Foreskin fibroblast (primary cell): ENCODE measurements at places on chromosomes 6 and 20.
A peak's percentile ranks its signal among the peaks of the same experiment; 100 is the strongest.

DNA sequence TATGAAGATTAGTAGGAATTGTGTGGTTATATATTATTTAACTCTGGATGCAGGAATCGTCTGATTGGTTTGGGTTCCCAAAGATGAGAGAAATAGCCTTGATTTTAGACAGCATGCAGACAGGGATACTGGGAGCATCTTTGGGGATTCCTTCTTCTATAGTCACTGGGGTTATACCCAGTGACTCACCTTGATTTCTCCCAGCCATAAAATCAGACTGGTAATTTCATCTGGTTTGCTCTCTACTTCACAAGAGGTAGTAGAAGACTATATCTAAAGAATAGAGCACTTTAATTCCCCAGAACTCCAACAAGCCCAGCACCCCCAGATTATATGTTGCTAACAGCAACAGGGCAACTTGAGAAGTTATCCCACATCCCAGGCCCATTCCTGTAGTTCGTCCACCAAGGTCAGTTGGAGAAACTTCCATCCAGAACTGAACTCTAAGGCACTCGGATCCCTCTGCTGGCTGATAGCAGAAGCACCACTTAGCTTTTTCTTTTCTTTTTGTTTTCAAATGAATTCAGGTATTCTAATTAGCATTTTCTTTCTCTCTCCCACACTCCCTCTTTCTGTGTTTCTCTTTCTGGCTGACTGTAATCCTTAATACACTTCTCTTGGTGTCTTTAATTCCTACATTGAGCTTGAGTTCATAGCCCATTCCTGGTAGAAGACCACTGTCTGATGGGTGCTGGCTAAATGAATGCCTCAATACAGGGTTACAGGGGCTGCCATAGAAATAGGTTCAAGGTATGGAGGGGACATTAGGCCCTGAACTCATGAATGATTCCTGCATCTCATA lies 20.4 kb upstream of the EFHC1 start:
- DNase-seq = peak; percentile 42

- no peak for DNase-seq
These were observed 61.1 kb upstream of the SCAF8 start for GRCh38 chr6:154672086-154672485.

DNA sequence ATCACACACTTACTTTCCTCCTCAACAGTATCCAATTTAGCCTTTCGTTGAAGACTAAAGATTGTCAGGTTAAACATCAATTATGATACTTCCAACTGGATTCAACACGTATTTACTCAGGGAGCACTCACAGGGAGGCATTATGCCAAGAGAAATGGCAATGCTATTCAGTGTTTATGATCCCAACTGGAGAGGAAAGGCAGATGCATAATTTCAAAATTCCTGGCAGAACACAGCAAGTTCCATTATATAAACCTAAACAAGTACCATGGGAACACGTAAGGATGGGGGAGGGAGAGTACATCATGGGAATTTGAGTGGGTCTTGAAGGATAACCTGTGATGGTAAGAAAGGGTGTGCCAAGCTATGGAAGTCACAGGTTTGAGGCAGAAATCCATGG lies 112.7 kb downstream of the ISM1 start:
- DNase-seq = peak; percentile 41

- DNase-seq = peak; percentile 9
These were observed 46.7 kb upstream of the BLCAP start for GRCh38 chr20:37574199-37574890.

GRCh38 chr6:53718597-53719460 lies 53.3 kb upstream of the KLHL31 start:
- DNase-seq = peak; percentile 41

DNA sequence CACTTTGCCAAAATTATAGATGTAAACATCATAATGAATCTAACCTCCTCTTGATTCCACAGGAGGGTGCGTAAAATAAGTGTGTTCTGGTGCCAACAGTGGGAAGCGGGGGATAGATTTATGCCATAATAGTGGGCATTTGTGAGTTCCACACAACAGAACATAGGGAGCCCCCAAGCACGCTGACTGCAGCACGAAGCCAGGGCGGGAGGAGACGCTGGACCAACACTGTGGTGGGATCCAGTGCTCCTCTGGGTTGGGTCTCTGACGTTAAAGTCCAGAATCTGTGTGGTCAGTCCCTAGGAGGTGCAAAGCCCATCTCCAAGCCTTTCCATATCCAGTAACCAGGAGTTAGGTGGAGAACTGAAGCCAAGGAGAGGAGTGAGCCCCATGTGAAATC lies 1.8 kb upstream of the TTLL2 start:
- DNase-seq = no peak

- DNase-seq = peak; percentile 55
These were observed 132.3 kb downstream of the UNC5CL start for GRCh38 chr6:40906759-40907158.

DNA sequence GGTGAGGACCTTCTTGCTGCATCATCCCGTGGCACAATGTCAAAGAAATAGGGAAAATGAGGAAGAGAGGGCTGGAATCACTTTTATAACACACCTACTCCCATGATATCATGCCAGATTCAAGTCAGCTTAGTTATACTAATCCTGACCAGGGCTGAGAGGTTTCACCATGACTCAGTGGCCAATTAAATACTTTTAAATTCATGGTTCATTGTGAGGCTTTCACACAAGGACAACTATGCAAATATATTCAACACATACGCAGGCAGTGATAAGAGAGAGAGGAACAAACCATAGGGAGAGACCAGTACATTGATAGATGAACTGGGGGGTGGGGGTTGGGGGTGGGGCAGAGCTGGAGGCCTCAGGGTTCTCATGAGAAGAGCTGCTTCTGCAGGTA lies 313.1 kb downstream of the LRFN2 start:
- DNase-seq = no peak

DNA sequence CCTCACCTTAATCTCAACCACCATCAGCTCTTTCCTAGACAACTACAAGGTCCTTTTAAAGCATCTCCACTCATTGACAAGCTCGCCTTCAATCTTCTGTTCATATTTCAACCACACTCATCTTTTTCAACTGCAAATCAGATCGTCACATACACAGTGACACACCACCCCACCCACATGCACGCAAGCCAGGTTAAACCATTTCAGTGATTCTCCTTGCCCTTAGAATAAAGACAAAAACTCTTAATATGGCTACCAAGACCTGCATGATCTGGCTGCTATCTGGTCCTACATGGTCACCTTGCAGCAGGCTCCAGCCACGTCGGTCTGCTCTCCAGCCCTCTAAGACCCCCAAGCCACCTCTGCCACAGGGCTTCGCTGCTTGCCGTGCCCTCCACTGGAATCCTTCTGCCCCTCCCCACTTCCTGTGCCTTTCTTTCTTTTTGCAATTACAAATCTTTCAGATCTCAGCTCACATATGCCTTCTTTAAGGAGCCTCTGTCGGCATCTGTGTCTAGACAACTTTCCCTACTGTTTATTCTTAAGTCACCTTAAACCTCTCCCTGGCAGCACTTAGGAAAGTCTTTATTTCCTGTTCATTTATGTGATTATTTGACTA lies 507.3 kb upstream of the ARID1B start:
- no peak for DNase-seq

DNA sequence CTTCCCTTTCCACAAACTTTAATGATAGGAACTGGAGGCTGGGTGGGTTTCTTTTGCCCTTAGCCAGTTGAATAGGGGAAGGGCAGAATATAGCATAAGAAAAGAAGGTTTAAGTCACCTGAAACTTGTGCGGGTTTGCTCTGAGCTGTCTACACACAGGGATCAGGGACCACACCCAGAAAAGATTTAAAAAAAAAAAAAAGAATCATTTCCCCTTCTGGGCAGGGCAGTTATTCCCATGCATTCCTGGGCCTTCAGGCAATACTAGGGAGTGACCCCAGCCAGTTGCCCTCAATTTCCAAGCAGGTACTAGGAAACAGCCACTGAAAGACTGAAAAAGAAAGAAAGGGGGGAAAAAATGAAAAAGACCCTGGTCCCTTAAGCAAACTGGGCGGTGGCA lies 39.6 kb upstream of the HDAC2 start:
- no peak for DNase-seq

DNA sequence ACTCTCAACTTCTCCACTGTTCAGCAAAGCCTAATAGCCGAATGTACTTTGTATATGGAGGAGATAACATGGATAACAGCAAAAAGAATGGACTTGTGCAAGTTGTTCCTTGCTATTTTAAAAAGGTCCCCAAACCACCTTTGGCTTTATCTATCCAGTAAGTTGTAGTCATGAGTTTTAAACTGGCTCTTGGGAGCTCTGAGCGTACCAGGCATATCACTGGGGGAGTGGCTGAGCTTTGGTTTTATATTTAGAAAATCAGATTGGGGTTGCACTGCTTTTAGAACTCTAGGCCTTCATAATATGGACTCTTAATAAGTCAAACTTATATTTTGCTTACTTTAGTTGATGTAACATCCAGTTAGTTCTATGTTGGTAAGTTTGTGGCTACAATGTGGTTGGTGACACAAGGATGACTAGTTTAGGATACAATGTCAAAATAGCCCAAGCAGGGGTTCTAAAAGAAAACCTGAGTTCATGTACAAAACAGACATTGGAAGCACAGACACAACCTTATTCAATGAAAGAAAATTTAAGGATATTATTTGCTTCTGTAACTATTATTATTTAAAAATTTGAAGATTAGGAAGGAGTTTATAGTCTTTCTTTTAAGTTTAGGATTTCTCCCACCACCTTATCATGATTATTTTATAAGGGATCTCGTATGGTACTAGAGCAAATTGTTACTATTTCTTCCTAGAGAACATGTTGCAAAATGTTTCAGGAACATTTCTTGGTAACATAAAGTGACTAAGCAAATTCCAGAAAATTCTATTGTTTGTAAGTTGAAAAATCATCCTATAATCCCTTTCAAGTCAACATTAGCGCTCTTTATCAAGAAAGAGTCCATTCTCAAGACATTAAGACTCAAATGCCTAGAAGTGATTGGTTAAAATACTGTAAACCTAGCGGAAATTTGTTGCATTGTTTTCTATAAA lies 165.8 kb upstream of the SUPT3H start:
- peak; percentile 76 for DNase-seq

DNA sequence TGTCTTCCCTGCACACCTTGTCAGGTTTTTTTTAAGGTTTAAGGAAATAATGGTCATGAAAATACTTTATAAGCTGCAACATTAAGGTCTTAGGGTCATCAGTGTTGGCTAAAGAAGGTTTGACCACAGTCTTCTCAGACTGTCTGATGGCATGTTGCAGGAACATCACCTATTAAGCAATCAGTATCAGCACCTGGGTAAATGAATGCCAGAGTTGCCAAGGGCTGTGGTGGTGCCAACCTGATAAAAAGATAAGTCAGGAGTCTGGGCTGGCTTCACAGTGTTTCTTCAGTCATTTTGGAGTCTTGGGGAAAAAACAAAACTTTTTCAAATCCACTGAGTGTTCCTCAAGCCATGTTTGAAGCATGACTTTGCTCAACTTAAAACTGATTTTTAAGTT lies 61.5 kb upstream of the VSTM2L start:
- DNase-seq = no peak

GRCh38 chr20:38151455-38151854 lies 13.6 kb downstream of the TGM2 start:
- DNase-seq = no peak

- no peak for DNase-seq
These were observed 8.3 kb downstream of the APOBEC2 start for GRCh38 chr6:41061196-41061726.

GRCh38 chr6:39992861-39993622 lies 58.8 kb upstream of the MOCS1 start:
- no peak for DNase-seq

GRCh38 chr6:36127462-36128016 lies 2.8 kb upstream of the MAPK13 start:
- peak; percentile 97 for DNase-seq
